ENCODE measurements at places on chromosomes 6 and 20. TPM values are rescaled to one million over a fixed set of nuclear protein-coding genes. Genes with fewer than 3 reads are reported as not detected.

GRCh38 chr6:73515204-73515655, 5.6 kb downstream of the EEF1A1 start:
- no peak for DNase-seq

- no peak for DNase-seq
Observed at GRCh38 chr6:23202207-23202606, 632.8 kb downstream of the HDGFL1 start.

The PSORS1C2 gene
- total RNA-seq: not detected

DNA sequence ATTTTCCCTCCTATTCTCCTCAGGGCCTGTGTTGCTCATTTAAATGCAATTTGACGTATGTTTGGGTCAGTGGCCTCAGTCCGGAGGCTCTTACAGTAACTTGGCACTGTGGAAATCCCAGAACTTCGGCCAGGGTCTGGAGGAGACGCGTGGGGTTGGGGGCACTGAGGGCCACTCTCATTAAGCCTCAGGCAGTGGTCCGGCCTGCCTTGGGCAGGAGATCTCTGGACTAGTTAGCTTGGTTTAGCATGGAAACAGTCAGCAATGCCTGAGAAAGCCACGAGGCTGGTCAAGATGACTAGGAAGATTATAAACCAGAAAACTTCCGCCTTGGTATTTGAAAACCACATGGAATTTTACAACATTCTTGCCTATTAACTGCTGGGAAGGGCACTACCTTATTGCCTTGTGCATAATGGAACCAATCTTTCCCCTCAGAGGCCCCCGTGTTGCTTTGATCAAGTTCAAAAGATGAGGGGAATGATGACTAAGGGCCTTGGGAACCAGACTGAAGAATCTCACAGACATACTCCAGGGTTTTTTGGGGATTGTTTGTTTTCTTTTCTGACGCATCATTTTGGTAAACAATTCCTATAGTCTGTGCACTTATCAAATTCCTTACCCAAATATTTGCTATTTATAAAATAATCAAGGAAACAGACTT, 206.0 kb upstream of the PREP start:
- no peak for DNase-seq

DNA sequence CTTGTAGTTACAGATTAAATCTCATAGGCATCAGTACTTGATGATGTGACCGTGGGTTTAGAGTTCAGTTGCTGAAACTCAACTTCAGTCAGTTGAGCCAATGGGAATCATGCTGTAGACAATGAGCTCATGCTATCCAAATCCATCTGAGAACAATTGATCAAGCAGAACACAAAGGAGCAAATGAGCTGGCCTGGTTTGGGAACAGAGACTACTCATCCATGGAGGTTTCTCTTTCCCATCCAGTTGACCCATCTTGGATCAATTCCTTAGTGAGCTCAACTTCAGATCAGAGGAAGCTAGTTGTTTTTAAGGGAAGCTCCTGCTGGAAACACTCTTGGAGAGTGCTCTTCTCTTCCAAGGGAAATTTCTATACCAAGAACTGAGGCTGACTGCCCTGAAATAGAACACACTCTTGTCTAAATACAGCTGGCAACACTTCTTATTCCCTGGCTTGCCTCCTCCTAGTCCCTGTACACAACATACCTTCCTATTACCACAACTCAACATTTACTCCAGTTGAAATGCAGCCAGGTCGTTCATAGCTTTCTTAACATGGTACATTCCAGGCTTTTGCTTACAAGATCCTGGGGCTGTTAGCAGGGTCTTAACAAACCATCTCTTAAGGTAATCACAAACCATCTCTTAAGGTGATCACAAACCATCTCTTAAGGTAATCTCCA, 203.9 kb upstream of the PRDM1 start:
- no peak for DNase-seq

All from endothelial cell of umbilical vein (primary cell).